Activated T-helper 17 cell treated with anti-CD3 and anti-CD28 coated beads, Interleukin-2, amount 50 U/mL, for 72 hours (primary cell): ENCODE measurements at places on chromosomes 3 and 15. TPM values are rescaled to one million over a fixed set of nuclear protein-coding genes. Genes with fewer than 3 reads are reported as not detected.

TCAIM gene
- 21.5 TPM for total RNA-seq

CCDC39 gene
- total RNA-seq, result not detected

DNA sequence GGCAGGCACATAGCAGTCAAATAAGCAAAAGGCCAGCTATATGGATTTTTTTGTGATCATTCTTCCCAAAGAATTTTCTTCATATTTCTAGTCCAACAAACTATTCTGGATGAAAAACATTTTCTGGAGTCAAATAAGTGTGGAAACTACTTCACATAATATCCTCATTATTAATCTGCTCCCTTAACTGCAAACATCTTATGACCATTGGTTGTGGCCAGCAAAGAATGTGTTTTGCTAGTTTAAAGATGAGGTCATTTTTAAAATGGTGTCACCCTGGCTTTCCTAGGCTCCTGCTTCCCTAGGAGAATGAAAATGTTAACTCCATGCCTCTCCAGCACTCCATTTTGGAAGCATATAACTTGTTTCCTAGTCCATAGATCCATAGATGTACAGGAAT is 118.8 kb downstream of the SST start:
- ATAC-seq, result no peak

- ATAC-seq, result no peak
These were observed 222.1 kb downstream of the LRTM1 start for GRCh38 chr3:54705730-54706129.
